ENCODE measurements at places on chromosomes 5 and 9.

- DNase-seq, result no peak
Observed at GRCh38 chr5:5188376-5189050, 48.4 kb downstream of the ADAMTS16 start.

GRCh38 chr5:131436081-131436480 lies 172.2 kb downstream of the CDC42SE2 start:
- DNase-seq, result no peak

DNA sequence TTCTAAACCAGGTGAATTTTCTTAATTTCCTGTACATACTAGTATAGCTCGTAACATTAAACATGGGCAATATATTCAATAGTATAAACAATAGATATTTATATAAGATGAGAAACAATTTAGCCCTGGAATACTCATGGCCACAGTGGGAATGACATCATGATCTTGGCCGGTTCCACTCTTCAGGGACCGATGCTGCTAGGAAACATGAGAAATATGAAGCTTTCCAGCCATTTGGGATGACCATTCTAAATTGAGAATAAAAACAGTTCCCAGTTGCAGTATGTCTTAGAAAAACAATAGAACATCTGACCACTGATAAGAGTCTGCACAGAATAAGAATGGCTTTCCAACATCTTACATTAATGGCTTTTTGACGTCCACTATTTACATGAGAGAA lies 33.3 kb upstream of the SLCO6A1 start:
- no peak for DNase-seq

DNA sequence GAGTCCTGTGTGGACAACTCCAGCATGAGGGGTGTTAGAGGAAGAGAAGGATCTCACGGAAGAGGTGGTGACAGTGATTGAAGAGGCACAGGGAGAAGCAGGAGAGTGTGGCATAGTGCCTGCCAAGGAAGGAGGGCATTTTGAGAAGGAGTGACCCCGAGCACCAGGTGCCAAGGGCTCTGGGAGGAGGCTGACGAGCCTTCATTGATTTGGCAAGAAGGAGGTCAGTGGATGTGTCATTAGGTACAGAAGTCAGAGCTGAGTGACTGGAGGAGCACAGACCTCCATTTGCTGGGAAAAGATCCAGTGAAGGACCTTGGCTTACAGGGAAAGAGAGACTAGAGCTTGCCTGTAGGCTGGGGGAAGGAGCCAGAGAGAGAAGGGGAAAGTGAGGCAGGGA lies 70.3 kb upstream of the ANGPTL2 start:
- DNase-seq, result no peak

GRCh38 chr5:130138406-130139045 lies 234.3 kb downstream of the CHSY3 start:
- DNase-seq, result no peak
